GM13976 (cell line): ENCODE measurements at places on chromosomes 3 and 15.

- no peak for DNase-seq
These were observed 15.7 kb upstream of the RPS27L start for GRCh38 chr15:63172851-63173451.

- no peak for DNase-seq
These were observed 2.7 kb downstream of the LRIG1 start for GRCh38 chr3:66497985-66498671.

GRCh38 chr3:25648925-25649830, 15.5 kb downstream of the TOP2B start:
- no peak for DNase-seq

GRCh38 chr3:99871231-99872045, 53.8 kb downstream of the CMSS1 start:
- DNase-seq: no peak

DNA sequence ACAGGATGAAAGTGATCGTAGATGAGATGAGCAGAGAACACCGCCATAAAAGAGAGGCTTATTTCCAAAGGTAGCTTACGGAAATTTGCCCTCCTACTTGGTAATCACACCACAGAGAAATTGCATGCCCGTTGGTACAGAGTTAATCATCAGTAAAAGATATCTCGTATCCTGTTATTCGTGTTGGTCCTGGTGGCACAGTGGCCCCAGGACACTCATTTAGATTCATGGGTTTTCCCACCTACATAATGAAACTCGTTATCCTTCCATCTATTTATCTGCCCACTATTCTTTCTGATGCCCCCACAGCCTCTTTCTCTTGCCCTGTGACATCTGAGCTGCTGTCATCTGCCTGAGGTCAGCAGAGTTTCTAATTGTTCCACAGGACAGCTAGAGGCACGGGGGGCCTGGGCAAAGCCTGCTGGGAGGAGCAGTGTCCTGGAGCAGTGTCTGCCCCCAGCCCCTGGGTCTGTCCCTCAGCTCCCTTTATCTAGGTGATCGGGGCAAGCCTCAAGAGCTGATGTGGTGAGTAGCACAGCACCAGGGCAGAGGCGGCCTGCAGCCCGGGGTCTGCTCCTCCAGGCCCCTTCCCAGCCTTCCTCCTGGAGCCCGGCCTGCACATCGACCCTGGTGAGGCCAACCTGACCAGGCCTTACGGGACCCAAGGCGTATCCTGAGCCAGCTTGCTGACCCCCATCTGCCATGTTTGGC, 42.2 kb downstream of the PXYLP1 start:
- no peak for DNase-seq

DNA sequence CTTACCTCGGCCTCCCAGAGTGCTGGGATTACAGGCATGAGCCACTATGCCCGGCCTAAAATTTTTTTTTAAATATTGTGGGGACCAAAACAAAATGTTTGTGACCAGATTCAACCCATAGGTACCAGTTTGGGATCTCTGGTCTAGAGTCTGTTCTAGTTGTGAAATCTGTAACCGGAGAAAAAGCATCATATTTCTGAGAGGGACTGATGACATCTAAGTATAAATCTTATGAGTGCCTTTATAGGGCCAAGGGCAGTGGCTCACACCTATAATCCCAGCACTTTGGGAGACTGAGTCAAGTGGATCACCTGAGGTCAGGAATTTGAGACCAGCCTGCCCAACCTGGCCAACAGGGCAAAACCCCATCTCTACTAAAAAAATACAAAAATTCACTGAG, 14.1 kb upstream of the OSBPL11 start:
- DNase-seq: no peak

DNA sequence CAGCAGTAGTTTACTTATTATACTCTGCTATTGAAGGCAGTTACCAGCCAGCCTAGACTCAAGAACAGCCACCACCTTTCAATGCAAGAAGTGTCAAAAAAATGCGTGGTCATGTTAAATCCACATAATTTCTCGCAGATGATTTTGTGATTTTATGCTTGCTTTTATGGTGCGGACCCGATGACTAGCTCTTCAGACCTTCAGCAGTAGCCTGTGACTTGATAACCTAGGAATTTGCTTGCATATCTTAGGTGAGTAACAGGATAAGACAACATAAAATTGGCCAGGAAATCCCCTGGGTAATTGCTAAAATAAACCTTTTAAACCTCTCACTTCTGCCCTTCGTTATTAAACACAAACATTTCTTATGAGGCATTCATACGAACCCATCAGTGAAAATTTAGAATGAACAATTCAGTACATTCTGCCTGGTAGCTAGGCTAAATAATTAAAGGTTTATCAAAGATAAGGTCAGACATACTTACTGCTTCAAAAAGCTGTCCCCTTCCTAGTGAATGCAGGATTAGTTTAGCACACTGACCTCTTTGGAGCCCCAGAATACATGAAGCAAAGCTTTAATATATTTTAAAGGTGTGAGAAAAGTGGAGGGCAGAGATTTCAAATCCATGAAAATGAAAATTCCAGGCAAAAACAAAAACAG, 798.8 kb downstream of the OTOL1 start:
- no peak for DNase-seq

GRCh38 chr15:100201376-100202280, 140.1 kb downstream of the ADAMTS17 start:
- no peak for DNase-seq

DNA sequence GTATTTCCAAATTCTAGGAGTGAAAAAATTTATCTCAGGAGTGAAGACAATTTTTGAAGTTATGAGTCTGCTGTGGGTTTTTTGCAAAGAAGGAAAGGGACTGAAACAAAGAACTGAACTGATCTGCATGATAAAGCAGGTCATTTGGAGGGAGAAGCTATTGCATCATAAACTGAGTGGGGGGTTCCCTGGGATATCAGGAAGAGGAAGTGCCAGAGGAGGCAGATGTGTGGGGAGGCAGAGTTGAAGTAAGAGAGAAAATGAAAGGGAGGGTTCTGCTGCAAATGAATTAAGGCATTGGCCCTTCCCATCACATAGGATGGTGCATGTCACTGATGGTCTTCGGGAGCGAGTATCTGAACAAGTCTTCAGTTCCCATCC, 379.2 kb downstream of the VPS13C start:
- DNase-seq: no peak

GRCh38 chr3:153315781-153316180, 153.8 kb downstream of the RAP2B start:
- DNase-seq: no peak

DNA sequence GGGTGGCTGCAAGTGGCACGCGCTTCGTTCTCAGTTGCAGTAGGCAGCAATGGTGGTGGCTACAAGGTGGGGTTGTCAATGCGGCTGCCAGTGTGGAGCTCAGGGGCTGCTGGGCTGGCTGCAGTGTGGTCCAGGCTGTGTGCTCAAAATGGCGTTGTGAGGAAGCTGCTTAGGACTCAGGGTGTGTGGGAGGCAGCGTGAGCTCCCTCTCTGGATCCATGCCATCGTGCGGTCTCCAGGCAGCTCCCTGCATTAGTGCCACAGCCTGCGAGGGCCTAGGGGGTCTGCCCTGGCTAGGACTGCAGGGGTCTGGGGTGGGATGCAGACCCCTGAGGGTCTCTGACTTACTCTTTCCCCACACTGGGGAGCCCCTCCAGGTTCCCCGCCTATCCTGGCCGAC, 397.2 kb downstream of the OCA2 start:
- DNase-seq: no peak

GRCh38 chr3:126965526-126966080, 17.3 kb upstream of the PLXNA1 start:
- no peak for DNase-seq

DNA sequence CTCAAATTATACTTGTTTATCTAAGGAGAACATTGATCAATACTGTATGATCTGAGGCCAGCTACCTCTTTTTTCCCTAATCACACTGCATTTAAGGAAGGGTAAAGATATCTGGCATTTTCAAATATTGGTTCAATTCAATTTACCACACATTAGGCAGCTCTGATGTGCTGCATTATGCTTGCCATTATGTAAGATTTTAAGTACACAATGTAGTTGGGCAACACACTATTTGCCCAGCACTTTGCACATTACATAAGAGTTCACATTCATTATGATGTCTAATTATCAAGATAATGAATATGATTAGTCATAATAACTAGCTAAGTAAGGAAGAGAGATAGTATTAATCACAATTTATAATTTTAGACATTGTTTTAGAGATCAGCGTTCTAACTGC, 196.3 kb downstream of the BCHE start:
- no peak for DNase-seq

DNA sequence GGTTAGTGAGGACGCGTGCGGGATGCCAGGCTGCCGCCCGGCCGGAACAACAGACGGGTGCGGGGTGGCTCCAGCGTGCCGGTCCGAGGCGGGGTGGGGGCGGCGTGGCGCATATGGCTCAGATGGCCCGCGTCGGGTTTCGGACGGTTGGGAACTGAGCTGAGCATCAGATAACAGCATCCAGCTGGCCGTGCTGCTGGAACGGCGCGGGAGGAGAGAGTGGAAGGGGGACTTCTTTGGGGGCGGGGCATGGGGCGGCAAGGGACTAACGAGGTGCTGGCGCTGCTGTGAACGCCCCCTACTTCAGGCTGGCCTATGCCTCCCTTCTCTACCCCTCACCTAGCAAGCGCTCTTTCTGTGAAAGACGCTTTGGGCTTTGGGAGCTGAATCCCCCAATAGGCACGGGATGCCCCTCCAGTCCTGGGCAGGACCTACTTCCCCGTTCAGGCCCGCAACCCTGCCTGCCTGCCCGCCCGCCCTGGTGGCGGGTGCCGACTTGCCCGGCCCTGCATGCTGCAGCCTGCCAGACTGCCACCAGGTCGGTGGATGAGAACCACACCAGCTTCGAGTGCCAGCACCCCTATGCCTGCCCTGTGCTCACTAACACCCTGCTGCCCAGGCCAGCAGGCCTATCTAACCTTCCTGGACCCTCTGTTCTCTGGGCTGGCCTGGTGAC, 542 bp downstream of the INKA1 start:
- DNase-seq: peak; percentile 58

DNA sequence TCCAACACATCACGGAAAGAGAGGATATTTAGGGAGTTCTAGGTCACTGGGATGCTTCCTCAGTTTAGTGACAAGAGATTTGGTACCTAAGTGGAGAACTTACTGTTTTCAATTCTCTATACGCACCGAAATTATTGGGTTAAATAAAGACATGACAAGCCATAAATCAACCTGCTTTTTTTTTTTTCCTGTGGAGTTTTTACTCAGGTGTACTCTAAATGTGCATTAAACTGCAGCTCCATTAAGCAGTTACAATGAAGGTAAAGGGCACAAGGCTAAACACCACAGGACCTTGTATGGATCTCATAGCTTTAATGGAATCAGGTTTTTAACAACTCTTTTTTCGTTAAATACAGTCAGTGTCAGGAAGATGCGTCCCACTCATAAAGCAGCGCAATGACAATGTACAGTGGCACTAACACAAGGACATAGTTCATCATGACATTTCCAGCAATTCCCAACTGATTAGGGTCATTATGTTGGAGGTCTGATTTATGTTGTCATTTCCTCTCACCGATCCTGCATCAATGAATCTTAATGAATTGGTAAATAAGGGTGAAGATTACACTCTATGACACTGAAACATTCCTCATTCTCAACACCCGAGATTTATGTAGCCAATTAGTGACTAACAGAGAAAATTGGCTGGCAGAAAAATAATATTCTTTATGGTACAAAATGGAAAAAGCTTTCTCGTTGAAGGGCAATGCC, 355.2 kb downstream of the FOXP1 start:
- DNase-seq: no peak

DNA sequence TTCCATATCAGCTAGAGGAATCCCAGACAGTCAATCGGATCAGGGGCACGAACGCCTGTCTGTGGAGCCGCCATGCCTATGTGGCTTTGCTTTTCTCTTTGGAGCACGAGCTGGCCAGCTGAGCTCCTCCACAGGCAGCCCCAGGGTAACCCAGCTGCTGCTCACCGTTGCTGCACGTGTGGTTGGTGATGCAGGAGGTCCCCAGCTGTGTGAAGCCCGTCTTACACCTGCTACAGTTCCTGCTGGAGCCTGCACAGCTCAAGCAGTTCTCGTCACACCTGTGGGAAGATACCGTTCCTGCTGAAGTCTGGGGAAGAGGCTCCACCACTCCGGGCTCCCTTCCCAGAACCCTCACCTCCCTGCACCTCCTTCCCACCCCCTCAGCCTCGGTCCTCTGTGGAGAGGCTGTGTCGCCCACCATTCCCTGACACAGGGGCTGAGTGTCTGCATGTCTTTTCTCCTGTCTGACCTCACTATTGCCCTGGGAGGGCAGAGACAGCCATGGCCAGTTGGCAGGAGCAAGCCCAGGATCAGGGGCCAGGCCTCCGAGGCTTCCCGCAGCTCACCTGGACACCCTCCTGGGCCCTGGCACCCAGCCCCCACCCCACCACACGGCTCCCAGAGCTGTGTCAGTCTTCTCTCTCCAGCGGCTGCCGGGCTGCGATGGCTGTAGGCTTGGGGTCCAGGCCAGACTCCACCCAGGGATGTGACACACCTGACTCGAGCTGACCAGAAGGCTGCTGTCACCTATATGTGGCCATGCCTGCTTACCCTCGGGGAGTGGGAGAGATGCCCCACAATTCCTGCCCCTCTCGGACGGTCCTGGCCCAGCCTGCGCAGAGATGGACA, 12.2 kb upstream of the SNRPA1 start:
- no peak for DNase-seq

- no peak for DNase-seq
These were observed 36.2 kb upstream of the CFAP161 start for GRCh38 chr15:81097890-81098280.

DNA sequence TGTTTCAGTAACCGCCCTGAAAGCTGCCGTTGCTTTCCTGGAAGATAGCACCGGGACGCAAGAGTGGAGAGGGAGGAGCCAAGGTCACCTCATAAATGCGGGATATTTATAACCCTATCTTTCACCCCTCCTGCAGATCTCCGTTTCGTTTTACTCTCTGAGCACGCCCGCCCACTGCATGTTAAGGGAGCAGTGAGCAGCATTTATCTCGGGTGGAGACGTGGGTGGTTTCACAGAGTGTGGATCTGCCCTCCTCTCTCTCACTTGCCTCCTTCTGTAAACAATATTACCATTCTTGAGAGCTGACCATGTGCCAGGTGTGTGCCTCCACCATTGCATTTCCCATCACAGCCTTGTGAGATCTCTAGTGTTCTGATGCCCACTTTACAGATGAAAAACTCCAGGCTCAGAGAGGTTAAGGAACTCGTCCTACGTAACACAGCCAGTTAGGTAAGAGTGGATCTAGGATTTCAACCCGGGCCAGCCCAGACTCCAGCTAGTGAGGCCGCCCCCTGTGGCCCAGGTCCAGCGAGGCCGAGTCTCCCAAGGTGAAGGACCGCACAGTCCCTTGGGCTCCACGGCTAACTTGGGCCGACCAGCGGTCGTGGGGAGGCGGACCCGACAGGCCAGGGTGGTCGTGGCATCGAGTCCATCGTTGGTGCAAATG, 16.9 kb upstream of the SEMA4B start:
- peak; percentile 77 for DNase-seq

GRCh38 chr3:131036200-131036816, 9.6 kb downstream of the NEK11 start:
- no peak for DNase-seq
